ENCODE measurements at places on chromosomes 1 and 21. TPM values are rescaled to one million over a fixed set of nuclear protein-coding genes. Genes with fewer than 3 reads are reported as not detected.

ITGB2 gene
- total RNA-seq, result 0.26 TPM

DNAH14 gene
- 11.9 TPM for total RNA-seq

FCRL2 gene
- not detected for total RNA-seq

SYTL1 gene
- total RNA-seq, result 86.3 TPM

AMY2A gene
- total RNA-seq, result not detected

CENPS gene
- total RNA-seq, result 9.7 TPM

SPRR2F gene
- total RNA-seq, result not detected

FCGR3A gene
- not detected for total RNA-seq

LCE1D gene
- not detected for total RNA-seq

MROH7 gene
- under 0.01 TPM for total RNA-seq

LRRC8B gene
- total RNA-seq, result 7.6 TPM

UBL4B gene
- not detected for total RNA-seq

GJB5 gene
- 95.8 TPM for total RNA-seq

IGSF8 gene
- 42.6 TPM for total RNA-seq

S100A2 gene
- 804 TPM for total RNA-seq

CCDC27 gene
- total RNA-seq, result not detected

- peak; percentile 95 for DNase-seq
Measured at GRCh38 chr1:150484431-150484830, 2.8 kb upstream of the TARS2 start.

GRCh38 chr1:12658531-12659453 is 14.9 kb downstream of the AADACL4 start:
- DNase-seq, result peak; percentile 72

- DNase-seq, result no peak
Measured at GRCh38 chr1:190176776-190177175, 300.9 kb downstream of the BRINP3 start.

DNA sequence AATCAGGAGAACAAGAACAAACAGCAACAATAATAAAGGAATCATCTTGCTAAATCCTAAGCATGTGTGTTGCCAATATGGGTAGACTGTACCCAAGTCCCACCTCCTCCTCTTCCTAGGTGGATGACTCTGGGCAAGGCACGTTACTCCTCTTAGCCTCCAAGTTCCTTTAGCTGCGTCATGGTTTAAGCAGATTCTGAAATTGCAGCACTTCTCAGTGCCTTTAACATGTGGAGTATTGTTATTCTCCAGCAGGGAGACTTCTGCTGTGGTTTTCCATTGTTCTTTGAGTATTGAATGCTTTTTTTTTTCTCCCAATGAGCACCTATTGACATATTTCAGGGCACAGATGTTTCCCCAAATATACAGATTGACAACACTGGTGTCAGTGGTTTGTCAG is 15.5 kb downstream of the ARHGEF10L start:
- DNase-seq, result no peak

- DNase-seq, result no peak
Measured at GRCh38 chr1:156465747-156466365, 34.7 kb downstream of the MEF2D start.

GRCh38 chr1:160284220-160284781 is 632 bp downstream of the PEX19 start:
- peak; percentile 67 for DNase-seq

- no peak for DNase-seq
Measured at GRCh38 chr21:34988625-34989024, 60.5 kb downstream of the RUNX1 start.

DNA sequence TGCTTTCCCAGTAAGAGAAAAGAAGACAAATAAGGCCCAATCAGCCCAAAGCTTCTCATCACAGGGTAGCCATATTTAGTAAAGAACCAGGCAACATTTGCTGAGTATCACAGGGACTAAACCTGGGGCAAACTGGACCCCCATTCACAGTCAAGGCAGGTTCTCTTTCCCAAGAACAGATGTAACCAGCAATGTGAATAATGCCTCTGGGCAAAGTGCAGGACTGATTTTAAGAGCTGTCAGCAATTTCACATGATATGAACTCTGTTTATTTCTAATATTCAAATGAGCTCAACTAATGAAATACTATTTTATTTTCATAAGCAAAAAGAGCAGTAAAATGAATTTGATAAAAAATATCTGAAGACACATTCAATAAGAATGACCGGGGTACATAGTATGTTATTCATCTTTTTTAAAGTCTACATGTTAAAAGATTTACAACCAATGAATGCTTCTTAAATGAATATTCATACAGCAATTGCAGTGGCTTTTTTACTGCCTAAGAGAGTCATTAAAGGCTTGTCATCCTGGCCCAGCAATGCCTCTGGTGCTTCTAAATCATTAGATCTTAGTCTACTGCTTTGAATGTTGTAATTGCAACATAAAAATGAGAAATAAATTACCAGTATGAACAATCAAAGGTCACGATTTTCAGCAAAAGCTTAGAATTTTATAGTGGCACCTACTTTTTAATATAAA is 308.8 kb downstream of the SMYD3 start:
- DNase-seq, result no peak

GRCh38 chr1:210244746-210245367 is 12.3 kb downstream of the SERTAD4 start:
- no peak for DNase-seq

DNA sequence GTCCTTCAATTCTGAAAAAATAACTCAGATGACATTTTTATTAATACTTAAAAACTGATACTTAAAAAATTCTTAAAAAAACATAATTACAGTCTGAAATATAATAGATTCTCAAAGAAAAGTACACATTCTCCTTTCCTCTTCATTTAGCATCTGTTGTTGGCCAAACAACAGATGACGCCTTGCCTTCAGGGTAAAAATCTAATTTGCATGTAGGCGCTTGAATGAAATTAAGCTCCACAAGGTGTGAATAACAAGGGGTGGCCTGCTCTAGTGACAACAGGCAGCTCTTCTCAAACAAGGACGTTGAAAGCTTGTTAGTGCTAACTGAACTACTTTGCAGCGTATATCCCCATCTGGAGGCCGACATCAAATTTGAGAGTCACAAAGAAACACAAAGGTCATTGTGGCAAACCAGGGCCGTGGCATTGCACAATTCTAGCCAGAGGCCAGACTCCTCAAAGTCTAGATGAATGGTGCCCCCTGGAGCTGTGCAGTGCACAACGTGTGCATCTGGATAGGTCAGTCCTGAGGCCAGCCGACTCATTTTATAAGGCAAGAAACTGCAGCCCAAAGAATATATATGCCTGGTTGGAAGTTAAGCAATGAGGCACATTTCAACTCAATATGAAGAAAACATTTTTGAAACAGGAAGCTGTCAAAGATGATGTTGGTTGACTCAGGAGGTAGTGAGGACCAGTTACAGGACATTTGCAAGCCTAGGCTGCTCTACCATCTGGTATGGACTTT is 459.2 kb upstream of the RUNX1 start:
- peak; percentile 47 for DNase-seq

DNA sequence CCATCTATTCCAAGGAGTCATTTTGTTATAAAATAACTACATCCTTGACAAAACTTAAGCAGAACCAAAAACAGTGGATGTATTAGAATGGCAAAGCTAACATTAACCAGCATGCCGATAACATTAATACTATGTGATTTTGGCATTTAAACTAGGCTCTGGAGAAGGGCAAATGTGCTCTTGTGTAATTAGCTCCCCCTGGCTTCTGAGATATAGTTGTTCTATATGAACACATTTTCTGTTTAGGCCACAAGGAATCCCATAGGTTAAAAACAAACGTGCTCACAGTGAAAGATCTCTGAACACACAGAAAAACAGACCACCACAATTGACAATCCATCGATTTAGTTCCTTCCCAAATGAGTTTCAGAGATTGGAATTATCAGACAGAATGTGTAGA is 57.4 kb upstream of the TARS2 start:
- DNase-seq, result peak; percentile 44

GRCh38 chr1:25616987-25617624 is 515 bp downstream of the MAN1C1 start:
- DNase-seq, result no peak

GRCh38 chr1:147853391-147853790 is 49.2 kb upstream of the GJA8 start:
- DNase-seq, result peak; percentile 50

GRCh38 chr1:194194724-194195123 is 1008.3 kb upstream of the B3GALT2 start:
- DNase-seq, result no peak

- no peak for DNase-seq
Measured at GRCh38 chr1:221643404-221644144, 98.3 kb downstream of the DUSP10 start.

DNA sequence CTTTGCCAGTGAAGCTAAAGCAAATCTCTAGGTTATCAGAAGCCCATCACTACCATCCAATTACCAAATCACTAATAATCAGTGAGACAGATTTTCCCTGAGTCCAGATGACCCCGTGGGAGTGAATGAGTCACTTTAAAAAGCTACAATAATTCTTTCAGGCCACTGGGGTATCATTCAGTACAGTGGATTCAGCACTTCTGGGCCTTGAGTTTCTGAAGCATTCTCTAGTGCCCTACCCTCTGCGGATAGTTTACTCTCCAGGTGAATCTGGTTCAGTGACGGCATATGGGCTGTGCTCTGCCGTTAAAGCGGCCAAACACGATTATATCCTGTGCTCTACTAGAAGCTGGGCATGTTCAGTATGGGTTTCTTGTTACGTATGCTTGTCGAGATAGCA is 26.1 kb downstream of the NR5A2 start:
- DNase-seq, result no peak

DNA sequence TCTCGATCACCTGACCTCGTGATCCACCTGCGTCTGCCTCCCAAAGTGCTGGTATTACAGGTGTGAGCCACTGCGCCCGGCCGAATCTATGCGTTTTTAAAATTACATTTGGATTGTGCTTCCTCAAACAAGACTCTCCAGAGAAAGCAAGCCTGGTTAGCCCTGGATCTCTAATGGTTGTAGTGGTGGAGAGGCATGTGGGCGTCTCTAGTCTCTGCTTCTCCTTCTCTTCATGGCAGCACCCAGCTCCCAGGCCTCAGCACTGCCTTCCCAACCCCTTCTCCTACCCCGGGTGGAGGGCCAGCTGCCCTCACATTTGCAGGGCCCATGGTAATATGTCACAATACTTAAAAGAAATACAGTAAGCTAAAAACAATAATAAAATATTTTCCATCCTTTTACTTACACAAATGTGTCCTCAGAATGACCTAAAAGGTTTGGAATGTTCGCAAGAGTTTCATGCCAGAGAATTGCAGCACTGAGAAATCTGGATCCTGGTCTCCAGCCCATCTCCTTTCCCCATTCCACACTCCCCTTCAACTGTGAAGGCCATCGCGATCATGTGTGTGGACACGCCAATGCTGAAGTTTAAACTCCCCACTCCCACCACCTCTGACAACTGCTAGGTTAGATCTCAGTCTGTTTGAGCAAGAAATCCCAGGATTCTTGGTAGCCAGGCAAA is 7.0 kb downstream of the OR14I1 start:
- peak; percentile 3 for DNase-seq

- DNase-seq, result no peak
Measured at GRCh38 chr1:98184856-98185255, 264.0 kb upstream of the DPYD start.

DNA sequence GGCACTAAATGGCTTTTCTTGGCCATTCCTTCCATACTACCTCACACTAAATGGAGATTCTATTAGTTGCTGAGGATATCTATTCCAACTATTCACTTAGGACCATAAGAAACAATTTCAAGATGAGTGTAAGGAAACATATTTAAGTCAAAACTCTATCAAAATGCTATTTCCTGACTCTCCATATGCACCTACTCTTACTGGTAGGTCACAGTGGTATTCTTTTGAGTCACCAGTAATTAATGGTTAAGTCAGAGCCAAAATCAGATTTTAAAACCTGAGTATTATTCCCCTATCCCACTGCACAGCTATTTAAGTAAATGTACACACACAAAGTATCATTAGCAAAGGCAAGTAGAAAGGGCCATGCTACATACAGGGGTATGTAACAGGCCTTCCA is 50.3 kb downstream of the ARID4B start:
- no peak for DNase-seq

DNA sequence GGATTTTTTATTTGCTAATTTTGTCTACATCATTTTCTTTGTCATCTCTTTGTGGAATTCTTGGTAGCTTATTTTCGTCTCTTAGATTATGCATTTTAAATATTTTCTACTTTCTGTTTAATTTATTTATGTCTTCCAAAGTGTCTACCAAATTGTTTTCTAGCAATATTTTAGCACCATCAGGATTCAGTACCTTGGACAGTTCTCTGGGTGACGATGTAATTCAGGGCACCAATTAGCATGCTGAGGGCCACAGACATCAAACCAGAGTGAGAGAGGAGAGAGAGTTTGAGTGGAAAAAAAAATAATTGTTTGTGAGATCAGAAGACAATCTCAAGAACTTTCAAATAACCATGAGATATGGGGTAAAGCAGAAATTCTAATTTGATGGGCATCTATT is 169.8 kb upstream of the CXADR start:
- peak; percentile 8 for DNase-seq

DNA sequence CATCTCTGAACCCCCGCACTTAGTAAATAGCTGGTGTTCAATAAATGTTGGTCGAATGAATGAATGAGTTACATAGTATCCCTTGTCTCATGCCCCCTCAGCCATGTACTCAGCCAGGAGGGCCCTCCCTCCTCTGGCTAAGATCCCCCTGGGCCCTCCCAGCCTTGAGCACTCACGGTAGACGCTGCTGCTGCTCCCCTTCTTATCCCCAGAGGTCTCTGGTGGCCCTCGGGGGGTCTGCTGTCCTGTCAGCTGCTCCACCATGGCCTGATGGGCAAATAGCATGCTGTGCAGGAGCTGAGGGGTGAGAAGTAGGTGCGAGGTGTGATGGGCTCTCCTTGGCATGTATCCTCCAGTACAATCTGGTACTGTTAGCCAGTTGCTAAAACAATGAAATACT is 1.9 kb downstream of the ETV3L start:
- no peak for DNase-seq

GRCh38 chr1:10693497-10694273 is 102.8 kb downstream of the CASZ1 start:
- DNase-seq, result no peak

- no peak for DNase-seq
Measured at GRCh38 chr1:209305221-209305954, 278.1 kb upstream of the CAMK1G start.

GRCh38 chr1:205240569-205240968 is 12.8 kb downstream of the TMCC2 start:
- DNase-seq, result no peak

DNA sequence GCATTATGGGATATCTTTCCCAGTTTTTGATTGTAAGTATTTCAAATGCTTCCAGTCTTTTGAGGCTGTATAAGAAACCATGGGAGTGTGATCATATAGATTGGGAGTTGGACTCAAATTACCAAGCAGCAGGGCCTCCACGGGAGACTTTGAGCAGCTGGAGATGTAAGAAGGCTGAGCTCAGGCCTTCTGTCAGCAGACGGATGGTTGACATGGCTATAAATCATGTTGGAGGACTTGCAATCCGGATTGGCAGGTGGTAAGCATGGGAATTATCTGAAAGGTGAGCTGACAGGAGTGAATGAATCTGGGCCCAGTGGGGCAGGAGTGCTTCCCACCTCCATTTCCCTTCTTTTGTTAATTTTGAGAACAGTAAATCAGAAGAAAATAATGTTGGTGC is 83.2 kb upstream of the PPM1J start:
- DNase-seq, result no peak

All from bronchial epithelial cell (primary cell).